Cardiac muscle cell (in vitro differentiated cells and primary cell): ENCODE measurements at places on chromosomes 3 and 15. TPM values are rescaled to one million over a fixed set of nuclear protein-coding genes. Genes with fewer than 3 reads are reported as not detected.

- H3K4me1 ChIP-seq = no peaks in the 10 kb centered on the region
- DNase-seq = no peak
- no peaks in the 10 kb centered on the region for H3K27me3 ChIP-seq
Measured at GRCh38 chr15:83855956-83856355, 202.0 kb downstream of the ADAMTSL3 start.

DNA sequence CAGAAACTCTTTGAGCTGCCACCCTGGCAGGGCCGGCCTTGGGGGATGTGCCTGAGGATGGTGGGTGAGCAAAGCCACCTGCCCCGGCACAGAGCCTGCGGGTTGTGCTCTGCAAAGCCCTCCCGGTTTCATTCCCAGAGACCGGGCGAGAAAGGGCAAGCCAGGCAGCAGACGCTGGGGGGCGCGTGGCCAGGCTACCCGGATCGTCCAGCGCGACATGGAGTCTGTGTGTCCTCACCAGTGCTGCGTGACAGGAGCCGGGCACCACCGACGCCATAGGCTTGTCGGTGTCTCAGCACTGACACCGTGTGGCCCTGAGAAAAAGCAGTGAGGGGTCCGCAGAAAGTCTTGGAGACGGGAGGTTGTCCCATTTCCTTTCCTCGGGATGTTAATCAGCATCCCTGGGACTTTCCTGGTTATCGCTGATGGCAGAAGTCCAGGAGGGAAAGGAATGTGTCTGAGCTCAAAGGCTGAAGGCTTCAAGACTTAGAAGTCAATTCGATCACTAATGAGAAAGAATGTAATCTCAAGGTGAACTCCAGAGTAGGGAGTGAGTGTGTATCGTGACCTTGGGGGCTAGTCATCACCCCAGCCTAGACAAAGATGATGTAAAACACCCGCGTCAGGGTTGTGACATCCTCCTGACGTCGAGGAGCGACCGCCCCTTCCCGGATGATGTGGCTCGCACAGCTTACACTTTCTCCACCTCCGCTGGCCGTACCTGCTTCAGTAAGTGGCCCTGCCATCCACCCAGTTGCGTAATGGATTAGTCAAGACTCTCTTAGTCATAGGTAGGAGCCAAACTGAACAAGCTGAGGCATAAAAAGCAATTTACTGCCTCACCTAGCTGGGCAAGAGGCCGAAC lies 36.3 kb upstream of the PLA2G4E start:
- DNase-seq = peak; percentile 94
- H3K4me1 ChIP-seq = peaks cover 3% of the 10 kb centered on the region
- no peak overlapping the region for H3K27ac ChIP-seq
- no peaks in the 10 kb centered on the region for H3K27me3 ChIP-seq
- no peak overlapping the region for H3K4me3 ChIP-seq

ARMC8 gene
- total RNA-seq = 29.0 and 33.9 TPM in 2 replicates

DNA sequence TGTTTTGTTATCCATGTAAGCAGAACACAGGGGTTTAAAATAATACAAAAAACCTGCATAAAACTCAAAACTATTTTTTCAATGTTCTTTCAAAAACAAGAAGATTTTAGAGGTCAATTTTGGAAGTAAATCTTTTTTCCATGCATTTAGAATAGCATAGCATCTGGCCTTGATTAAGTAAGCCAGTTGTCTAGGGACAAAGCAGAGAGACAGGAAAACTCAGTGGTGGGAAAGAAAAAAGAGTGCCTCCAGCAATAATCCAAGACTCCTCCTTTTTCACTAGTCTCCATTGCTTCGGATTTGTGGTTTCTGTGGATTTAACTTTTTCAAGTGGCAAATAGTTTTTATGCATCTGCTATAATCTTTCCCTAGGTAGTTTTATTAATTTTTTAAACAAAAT lies 88.9 kb downstream of the SUCNR1 start:
- H3K27me3 ChIP-seq = no peaks in the 10 kb centered on the region
- no peak overlapping the region for H3K4me3 ChIP-seq
- H3K36me3 ChIP-seq = no peaks in the 10 kb centered on the region
- no peak for DNase-seq
- no peaks in the 10 kb centered on the region for H3K4me1 ChIP-seq

CA12 gene
- 0.03 and 0.04 TPM in 2 replicates for total RNA-seq

- DNase-seq = peak; percentile 93
- no peaks in the 10 kb centered on the region for H3K36me3 ChIP-seq
- peaks cover 27% of the 10 kb centered on the region for H3K4me1 ChIP-seq
- H3K4me3 ChIP-seq = no peak overlapping the region
Measured at GRCh38 chr3:42043099-42043813, 47.9 kb upstream of the TRAK1 start.

UPK1B gene
- 1.0 TPM in 1 of 2 replicates, not detected in the other for total RNA-seq

MYL3 gene
- total RNA-seq = 2,390 and 3,091 TPM in 2 replicates

- no peak overlapping the region for H3K4me3 ChIP-seq
- no peak overlapping the region for H3K27ac ChIP-seq
- no peak for DNase-seq
- H3K4me1 ChIP-seq = peaks cover 10% of the 10 kb centered on the region
Measured at GRCh38 chr15:34014556-34014955, 24.4 kb downstream of the AVEN start.

DNA sequence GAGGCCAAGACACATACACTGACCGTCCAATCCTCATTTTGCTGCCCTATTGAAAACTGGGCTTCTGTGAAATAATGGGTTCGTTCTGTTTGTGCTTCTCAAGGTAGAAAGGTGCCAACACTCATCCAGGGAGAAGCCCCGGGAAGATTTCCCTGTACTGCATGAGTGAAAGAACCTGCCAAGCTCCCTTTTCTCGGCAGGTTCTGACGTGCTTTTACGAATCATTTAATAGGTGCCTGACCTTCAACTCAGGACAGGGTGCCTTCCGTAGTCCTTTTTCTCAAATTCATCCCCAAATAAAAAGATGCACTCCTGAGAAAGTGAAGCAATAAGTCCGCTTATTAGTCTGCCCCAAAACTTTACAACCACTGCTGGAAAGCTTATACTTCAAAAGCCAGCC lies 64.2 kb downstream of the B3GNT5 start:
- H3K4me1 ChIP-seq = peaks cover 19% of the 10 kb centered on the region
- no peak for DNase-seq
- H3K36me3 ChIP-seq = no peaks in the 10 kb centered on the region
- no peaks in the 10 kb centered on the region for H3K27me3 ChIP-seq
- no peak overlapping the region for H3K27ac ChIP-seq

SLC9C1 gene
- total RNA-seq = 0.12 TPM in 1 of 2 replicates, not detected in the other

- no peaks in the 10 kb centered on the region for H3K27me3 ChIP-seq
- peak overlapping the region; percentile 49 for H3K27ac ChIP-seq
- H3K4me3 ChIP-seq = no peak overlapping the region
- peaks cover 15% of the 10 kb centered on the region for H3K4me1 ChIP-seq
- H3K36me3 ChIP-seq = no peaks in the 10 kb centered on the region
Measured at GRCh38 chr3:30354513-30354912, 251.9 kb upstream of the TGFBR2 start.

- peaks cover 16% of the 10 kb centered on the region for H3K4me1 ChIP-seq
- no peak for DNase-seq
- H3K27ac ChIP-seq = peak overlapping the region; percentile 57
- H3K27me3 ChIP-seq = no peaks in the 10 kb centered on the region
- H3K36me3 ChIP-seq = no peaks in the 10 kb centered on the region
Measured at GRCh38 chr3:24433838-24434591, 60.6 kb downstream of the THRB start.

- no peaks in the 10 kb centered on the region for H3K4me1 ChIP-seq
- no peak overlapping the region for H3K27ac ChIP-seq
- H3K4me3 ChIP-seq = no peak overlapping the region
- H3K27me3 ChIP-seq = no peaks in the 10 kb centered on the region
- peak; percentile 10 for DNase-seq
Measured at GRCh38 chr3:31232055-31233025, 300.4 kb upstream of the STT3B start.

- no peak overlapping the region for H3K4me3 ChIP-seq
- H3K27me3 ChIP-seq = no peaks in the 10 kb centered on the region
- peaks cover 24% of the 10 kb centered on the region for H3K4me1 ChIP-seq
- no peak for DNase-seq
Measured at GRCh38 chr3:187570776-187571175, 99.4 kb downstream of the SST start.

- H3K27ac ChIP-seq = no peak overlapping the region
- peaks cover 27% of the 10 kb centered on the region for H3K4me1 ChIP-seq
- peaks cover 34% of the 10 kb centered on the region for H3K27me3 ChIP-seq
- no peak for DNase-seq
- no peaks in the 10 kb centered on the region for H3K36me3 ChIP-seq
- H3K4me3 ChIP-seq = no peak overlapping the region
Measured at GRCh38 chr3:56914646-56915045, 112.9 kb upstream of the ARHGEF3 start.

GRCh38 chr3:113354307-113354706 lies 87.0 kb downstream of the CFAP44 start:
- peaks cover 4% of the 10 kb centered on the region for H3K4me1 ChIP-seq
- no peak overlapping the region for H3K27ac ChIP-seq
- H3K36me3 ChIP-seq = no peaks in the 10 kb centered on the region
- no peak for DNase-seq
- no peak overlapping the region for H3K4me3 ChIP-seq
- H3K27me3 ChIP-seq = no peaks in the 10 kb centered on the region

GRCh38 chr15:80419546-80419945 lies 15.4 kb downstream of the ARNT2 start:
- H3K4me1 ChIP-seq = peaks cover 5% of the 10 kb centered on the region
- H3K36me3 ChIP-seq = no peaks in the 10 kb centered on the region
- no peak overlapping the region for H3K4me3 ChIP-seq
- H3K27me3 ChIP-seq = no peaks in the 10 kb centered on the region
- DNase-seq = no peak

DAZL gene
- total RNA-seq = not detected in 2 replicates

DNA sequence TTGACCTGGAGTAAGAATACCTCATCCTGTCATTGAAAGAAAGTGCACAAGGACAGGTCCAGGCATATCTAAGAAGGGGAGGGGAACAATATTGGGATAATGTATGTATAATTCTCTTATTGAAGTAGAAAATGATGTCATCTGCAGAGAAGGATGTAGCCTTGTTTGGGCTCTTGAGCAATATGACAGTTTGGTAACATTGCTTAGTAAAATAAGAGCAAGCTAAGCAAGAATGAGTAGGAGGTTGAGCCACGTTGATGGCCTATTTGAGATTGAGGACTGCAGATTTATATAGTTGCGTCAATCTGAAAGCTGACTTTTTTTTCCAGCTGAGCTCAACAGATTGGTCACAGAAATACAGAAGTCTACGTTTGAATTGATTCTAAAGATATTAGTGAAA lies 145.2 kb downstream of the FILIP1L start:
- H3K36me3 ChIP-seq = no peaks in the 10 kb centered on the region
- peak; percentile 59 for DNase-seq
- H3K27me3 ChIP-seq = peaks cover 7% of the 10 kb centered on the region
- no peak overlapping the region for H3K4me3 ChIP-seq

DLL4 gene
- 0.11 and 0.71 TPM in 2 replicates for total RNA-seq

GRCh38 chr15:92843814-92844213 lies 56.3 kb upstream of the CHD2 start:
- no peaks in the 10 kb centered on the region for H3K36me3 ChIP-seq
- no peaks in the 10 kb centered on the region for H3K4me1 ChIP-seq
- H3K27me3 ChIP-seq = no peaks in the 10 kb centered on the region

DNA sequence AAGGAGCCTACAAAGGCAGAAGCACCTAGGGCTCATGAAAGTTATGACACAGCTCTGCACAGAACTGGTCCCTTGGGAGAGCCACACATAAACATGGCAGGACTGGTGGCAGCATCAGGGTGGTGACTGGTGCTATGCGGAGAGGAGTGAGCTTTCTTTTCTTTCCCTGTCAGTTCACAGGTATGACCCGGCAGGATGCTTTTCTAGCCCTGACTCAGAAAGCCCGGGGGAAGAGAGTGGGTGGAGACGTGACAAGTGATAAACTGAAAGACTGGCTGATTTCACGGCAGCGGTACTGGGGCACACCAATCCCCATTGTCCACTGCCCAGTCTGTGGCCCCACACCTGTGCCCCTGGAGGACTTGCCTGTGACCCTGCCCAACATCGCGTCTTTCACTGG lies 103.0 kb downstream of the LARS2 start:
- H3K4me1 ChIP-seq = no peaks in the 10 kb centered on the region
- no peak for DNase-seq
- no peak overlapping the region for H3K4me3 ChIP-seq
- no peaks in the 10 kb centered on the region for H3K27me3 ChIP-seq
- H3K27ac ChIP-seq = no peak overlapping the region
- peaks cover 10% of the 10 kb centered on the region for H3K36me3 ChIP-seq

DNA sequence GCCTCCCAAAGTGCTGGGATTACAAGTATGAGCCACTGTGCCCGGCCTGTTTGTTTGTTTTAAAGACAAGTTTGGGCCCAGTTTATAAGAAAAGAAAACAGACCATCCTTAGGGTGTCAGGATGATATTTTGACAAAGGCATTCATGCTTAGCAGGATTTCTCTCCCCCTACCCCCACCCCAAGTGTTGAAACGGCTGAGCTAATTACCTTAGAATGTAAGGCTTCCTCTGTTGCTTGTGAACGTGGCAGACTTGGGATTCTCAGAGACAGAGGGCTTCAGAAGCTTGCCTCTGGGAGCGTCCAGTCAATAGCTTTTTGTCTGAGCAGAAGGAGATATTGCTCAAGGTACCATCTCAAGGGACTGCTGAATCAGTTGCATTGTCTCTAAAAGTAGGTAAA lies 24.0 kb downstream of the FLNB start:
- DNase-seq = no peak
- H3K4me3 ChIP-seq = no peak overlapping the region
- no peaks in the 10 kb centered on the region for H3K36me3 ChIP-seq
- H3K27me3 ChIP-seq = no peaks in the 10 kb centered on the region
- peaks cover 4% of the 10 kb centered on the region for H3K4me1 ChIP-seq
- no peak overlapping the region for H3K27ac ChIP-seq

GRCh38 chr15:70604666-70605315 lies 158.6 kb downstream of the UACA start:
- H3K4me1 ChIP-seq = peaks cover 10% of the 10 kb centered on the region
- H3K36me3 ChIP-seq = no peaks in the 10 kb centered on the region
- no peaks in the 10 kb centered on the region for H3K27me3 ChIP-seq
- DNase-seq = peak; percentile 17

SLC9A9 gene
- 1.1 and 1.5 TPM in 2 replicates for total RNA-seq

DNA sequence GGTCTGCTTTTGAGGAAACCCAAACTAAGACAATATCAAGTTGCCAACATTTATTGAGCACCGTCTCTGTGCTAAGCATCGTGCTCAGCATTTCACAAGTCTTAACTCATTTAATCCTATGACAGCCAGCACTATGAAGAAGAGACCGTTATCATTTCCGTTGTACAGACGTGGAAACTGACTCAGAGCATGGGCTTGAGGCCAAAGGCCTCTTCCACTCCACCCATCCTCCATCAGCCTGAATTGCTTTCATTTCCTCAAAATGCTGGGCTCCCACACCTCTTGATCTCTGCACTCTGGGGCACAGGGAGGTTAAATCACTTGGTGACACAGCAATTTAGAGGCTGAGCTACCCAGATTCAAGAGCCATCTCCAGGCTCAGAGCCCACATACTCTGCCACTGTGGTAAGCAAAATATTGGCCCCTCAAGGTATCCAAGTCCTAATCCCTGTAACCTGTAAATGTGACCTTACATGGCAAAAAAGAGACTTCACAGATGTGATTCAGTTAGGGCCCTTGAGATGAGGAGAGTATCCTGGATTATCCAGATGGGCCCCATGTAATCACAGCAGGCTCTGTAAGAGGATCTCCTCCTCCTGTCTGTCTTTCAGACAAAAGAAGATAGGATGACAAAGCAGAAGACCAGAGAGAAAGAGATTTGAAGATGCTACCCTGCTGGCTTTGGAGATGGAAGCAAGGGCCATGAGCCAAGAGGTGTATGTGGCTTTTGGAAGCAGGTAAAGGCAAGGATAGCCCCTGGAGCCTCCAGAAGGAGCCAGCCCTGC lies 24.3 kb upstream of the FLNB start:
- no peaks in the 10 kb centered on the region for H3K36me3 ChIP-seq
- H3K4me3 ChIP-seq = no peak overlapping the region
- no peaks in the 10 kb centered on the region for H3K27me3 ChIP-seq
- no peak overlapping the region for H3K27ac ChIP-seq
- DNase-seq = peak; percentile 90
- no peaks in the 10 kb centered on the region for H3K4me1 ChIP-seq
